Stimulated activated CD4-positive, alpha-beta T cell treated with anti-CD3 and anti-CD28 coated beads, TNF-alpha, amount 100 ng/mL, for 4 hours (primary cell): ENCODE measurements at places on chromosomes 13 and 19.

- no peak for DNase-seq
Observed at GRCh38 chr13:110269509-110270185, 37.3 kb downstream of the COL4A1 start.

- DNase-seq = no peak
Observed at GRCh38 chr19:56972291-56972841, 131.8 kb upstream of the PEG3 start.

GRCh38 chr13:111048387-111048786, 66.7 kb upstream of the ARHGEF7 start:
- DNase-seq = no peak

DNA sequence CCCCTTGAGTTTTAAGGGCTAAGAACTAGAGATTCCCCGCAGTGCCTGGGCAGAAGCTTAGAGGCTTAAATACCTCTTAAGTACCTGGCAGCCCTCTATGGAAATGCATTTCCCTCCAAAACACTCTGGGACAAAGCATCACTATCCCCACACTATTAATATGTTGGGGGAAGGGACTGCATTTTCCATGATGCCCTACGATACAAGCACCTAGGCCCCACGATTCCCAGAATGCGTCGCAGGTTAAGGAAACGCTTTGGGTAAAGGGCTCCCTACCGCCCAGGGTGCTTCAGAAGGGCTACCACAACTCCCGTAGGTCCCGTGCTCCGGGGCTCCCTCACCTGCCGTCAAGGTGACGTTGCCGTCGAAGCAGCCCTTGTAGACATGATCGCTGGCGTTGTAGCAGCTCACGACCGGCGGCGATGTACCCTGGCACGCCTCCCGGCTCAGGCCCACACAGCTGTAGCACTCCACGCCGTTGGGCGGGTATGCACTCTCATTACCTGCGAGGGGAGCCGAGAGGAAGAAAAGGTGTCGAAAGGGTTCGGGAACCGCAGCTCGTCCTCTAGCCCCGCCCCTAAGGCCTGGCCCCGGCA, 2.5 kb downstream of the LYPD3 start:
- DNase-seq = no peak

- DNase-seq = no peak
Observed at GRCh38 chr19:40578442-40578908, 1.8 kb downstream of the SHKBP1 start.

DNA sequence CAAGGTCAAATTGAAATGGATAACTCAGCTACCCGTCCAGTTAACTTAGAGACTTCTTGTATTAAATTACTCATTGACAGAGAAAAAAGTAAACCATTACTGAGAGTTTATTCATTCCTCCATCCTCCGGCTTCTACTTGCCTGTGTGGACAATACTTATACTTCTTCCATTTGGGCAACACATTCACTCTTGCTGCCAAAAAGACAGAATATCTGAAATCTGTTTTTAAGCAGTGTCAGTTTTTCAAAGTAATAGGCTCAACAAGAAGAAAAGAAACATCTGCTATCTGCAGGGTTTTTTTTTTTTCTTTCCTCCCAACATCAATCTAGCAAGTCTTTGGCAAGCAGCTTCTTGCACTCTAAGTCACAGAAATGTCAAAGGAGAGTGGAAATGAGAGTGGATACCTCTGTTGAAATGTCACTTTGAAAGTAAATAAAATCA, 1142.8 kb downstream of the PCDH9 start:
- no peak for DNase-seq

DNA sequence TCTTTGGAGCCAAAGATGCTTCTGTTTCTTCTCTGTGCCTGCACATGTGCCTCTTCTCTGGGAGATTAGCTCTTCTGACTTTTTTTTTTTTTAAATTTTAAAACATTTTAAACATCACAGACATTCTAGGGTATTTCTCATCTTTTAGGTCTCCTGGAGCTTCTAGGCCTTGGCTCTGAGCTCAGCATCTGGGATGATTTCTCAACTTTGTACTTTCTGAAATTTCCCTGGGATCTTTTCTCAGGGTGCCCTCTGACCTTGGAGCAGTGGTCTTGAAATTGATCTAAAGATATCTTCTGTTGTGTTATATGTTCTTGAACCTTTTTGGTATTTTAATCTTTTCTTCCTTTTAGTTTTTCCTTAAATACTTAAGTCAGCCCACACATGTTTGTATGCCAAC, 6.2 kb downstream of the WASF3 start:
- no peak for DNase-seq

DNA sequence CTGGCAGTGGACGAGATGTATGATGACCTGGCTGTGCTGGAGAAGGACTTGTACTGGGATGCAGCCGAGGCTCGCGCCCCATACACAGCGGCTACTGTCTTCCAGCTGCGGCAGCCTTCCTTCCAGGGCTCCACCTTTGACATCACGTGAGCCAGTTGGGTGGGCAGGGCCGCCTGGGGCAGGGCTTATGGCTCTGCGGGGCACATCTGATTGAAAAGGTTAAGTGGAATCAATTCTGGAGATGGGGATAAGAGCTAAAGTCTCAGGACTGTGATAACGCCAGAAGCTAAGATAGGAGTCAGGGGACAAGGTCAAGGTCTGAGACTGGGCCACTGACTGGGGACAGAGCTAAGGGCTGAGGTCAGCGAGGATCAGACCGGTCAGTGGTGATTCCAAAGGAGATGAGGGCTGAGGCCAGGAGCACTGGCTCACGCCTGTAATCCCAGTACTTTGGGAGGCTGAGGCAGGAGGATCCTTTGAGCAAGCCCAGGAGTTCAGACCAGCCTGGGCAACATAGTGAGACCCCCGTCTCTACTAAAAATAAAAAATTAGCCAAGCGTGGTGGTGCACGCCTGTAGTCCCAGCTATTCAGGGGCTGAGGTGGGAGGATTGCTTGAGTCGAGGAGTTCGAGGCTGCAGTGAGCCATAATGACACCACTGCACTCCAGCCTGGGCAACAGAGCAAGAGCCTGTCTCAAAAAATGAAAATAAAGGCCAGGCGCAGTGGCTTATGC, 4.7 kb downstream of the BEST2 start:
- no peak for DNase-seq

DNA sequence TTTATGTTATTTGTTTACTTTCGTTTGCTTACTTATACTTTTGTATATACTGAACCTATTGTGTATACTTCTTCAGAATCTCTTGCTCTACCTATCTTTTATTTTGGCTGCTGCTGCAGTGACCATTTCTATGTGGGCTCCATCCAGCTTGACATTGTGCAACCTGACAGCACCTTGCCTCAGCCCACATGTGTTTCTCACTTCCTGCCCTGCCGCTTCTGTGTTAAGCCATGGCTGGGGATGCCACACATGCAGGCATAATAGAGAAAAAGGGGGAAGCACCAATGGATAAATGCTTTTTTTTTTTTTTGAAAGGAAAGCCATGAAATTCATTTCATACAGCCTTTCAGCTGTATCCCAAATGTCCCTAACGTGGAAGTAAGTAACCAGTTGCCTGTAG, 147.6 kb downstream of the RBM26 start:
- DNase-seq = no peak

GRCh38 chr13:32079587-32079986, 48.0 kb downstream of the FRY start:
- no peak for DNase-seq

- no peak for DNase-seq
Observed at GRCh38 chr13:47484548-47484947, 516.5 kb downstream of the SUCLA2 start.

GRCh38 chr13:62250501-62251201, 835.0 kb upstream of the PCDH20 start:
- DNase-seq = no peak

- DNase-seq = no peak
Observed at GRCh38 chr19:49064768-49065611, at the start of gene NTF4. Gene NTF4, minus strand, starts transcription at chr19:49064818. Its CDS starts 2,821 bp downstream, at chr19:49061997.

- DNase-seq = no peak
Observed at GRCh38 chr19:55679343-55680257, 4.6 kb downstream of the EPN1 start.

GRCh38 chr13:26021956-26022355, 29.9 kb downstream of the SHISA2 start:
- DNase-seq = no peak

DNA sequence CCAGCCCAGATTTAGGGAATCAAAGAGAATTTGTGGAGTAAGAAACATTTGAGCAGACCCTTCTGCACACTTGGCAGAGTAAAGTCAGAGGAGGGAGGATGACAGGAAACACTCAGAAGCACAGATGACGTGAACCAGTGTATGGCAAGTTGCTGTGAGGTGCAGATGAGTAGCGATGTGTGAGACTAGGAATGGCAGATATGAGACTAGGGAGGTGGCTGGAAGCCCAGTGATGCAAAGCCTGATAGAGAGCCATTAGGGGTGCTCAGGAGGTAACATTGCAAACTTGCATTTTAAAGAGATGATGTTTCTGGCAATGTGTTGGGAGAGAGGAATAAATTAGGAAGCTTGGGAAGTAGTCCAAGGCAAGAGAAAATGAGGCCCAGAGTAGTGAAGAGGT, 44.0 kb downstream of the PCDH17 start:
- no peak for DNase-seq

DNA sequence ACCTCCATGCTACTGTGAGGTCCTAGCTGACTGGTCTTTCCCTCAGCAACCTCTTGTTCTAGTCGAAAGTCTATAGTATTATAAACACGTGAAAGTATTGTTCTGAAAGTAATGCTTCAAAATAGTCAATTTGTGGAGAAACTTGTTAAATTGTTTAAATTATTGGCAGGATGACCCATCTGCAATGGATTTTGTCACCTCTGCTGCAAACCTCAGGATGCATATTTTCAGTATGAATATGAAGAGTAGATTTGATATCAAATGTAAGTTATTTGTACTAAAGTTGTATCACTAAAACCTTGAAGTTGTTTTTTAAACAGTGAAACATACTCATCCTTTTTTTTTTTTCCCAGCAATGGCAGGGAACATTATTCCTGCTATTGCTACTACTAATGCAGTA, 25.9 kb downstream of the UBA2 start:
- no peak for DNase-seq

- no peak for DNase-seq
Observed at GRCh38 chr13:97944396-97945029, 9.0 kb upstream of the IPO5 start.

- DNase-seq = no peak
Observed at GRCh38 chr13:46343279-46343994, 43.6 kb downstream of the RUBCNL start.

- DNase-seq = no peak
Observed at GRCh38 chr13:99355267-99356011, 48.2 kb upstream of the GPR183 start.

- DNase-seq = no peak
Observed at GRCh38 chr13:44140888-44141724, 232.5 kb upstream of the SERP2 start.

GRCh38 chr13:97976610-97977521, 23.4 kb downstream of the IPO5 start:
- no peak for DNase-seq

DNA sequence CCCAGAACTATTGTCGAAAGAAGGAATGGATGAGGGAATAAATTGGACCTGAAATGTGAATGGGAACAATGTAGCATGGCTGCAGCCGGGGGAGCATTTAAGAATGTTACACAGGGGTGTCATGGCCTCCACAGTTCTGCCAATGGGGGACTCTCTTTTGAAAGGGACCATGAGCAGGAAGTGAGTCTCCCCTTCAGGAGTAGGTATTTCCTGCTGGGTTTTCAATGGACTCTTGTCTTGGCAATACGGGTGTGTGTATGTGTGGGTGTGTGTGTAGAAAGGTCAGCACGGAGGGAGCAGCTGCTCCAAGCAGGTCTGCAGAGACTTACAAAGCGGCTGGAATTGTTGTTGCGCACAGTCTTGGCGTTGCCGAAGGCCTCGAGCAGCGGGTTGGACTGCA, 24.4 kb downstream of the MYO1F start:
- no peak for DNase-seq

GRCh38 chr13:20156702-20157101, 4.2 kb downstream of the GJA3 start:
- DNase-seq = no peak

DNA sequence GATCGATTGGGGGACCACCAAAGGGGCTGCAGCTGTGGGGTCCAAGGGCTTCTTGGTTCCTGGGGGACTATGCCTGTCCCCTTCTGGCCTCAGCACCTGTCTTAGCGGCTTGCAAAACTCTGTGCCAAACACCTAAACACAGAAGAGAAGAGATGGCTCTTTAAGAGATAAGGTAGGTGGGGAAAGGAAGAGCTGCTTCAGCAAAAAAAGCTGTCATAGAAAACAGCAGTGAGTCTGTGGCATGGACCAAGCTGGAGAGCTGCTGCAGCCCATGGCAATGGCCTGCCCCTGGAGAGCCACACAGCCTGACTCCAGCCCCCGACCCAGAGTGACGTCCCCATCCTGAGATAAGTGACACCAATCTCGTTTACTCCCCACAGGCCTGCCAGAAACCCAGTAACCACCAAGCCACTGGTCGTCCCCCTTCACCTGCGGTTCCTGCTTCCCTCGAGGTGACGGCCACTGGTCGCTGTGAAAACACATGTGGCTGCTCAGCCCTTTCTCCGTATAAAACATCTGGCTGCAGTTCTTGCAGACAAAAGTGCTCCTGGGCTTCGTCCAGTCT, 25.0 kb upstream of the NAPA start:
- no peak for DNase-seq

DNA sequence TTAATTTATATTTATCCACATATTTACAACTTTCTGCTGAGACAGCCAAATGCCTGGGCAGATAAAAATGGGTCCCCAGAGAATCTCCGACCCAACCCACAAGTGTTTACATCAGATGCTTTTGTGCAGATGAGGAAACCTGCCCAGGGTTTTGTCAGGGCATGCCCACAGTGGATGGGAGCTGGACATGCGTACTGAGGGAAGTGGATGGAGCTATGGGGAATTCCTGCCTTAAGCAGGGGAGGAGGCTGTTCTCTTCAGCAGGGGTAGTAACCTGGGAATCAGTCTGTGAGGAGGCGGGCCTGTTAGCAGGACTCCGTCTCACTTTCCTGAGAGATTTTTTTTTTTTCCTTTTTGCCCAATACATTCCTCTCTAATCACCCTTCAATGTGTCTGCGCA, 122.9 kb downstream of the RFC3 start:
- no peak for DNase-seq

- DNase-seq = no peak
Observed at GRCh38 chr19:7582446-7582845, 13.2 kb upstream of the CAMSAP3 start.

DNA sequence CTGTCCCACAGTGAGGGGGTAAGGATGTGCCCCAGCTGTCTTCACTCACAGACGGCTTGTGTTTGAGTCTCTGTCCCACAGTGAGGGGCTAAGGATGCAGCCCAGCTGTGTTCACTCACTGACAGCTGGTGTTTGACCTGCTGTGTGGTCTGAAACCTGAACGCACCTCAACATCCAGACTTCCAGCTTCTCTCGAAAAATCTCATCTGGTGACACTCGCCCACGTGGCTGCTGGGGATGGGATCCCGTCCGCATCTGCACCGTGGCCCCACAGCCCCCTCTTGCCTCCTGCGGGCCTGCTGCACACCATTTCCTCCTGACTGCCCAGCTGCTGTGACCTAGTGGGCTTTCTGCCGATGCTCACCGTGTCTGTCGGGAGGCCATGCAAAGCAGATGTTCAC, 27.3 kb downstream of the CHAF1A start:
- DNase-seq = no peak

DNA sequence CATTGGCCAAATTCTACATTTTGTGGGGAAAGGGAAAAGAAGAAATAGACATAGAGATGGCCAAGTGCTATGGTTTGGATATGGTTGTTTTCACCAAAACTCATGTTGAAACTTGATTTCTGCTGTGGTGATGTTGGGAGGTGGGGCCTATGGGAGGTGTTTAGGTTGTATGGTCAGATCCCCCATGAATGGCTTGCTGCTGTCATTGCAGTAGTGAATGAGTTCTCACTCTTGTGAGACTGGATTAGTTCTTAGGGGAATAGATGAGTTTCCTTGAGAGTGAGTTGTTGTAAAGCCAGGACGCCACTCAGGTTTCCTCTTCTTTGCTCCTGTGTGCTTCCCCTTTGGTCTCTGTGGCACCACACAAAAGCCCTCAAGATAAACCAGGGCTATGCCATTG, 242.6 kb upstream of the RFC3 start:
- no peak for DNase-seq
